ENCODE measurements at places on chromosomes 2 and 18.

DNA sequence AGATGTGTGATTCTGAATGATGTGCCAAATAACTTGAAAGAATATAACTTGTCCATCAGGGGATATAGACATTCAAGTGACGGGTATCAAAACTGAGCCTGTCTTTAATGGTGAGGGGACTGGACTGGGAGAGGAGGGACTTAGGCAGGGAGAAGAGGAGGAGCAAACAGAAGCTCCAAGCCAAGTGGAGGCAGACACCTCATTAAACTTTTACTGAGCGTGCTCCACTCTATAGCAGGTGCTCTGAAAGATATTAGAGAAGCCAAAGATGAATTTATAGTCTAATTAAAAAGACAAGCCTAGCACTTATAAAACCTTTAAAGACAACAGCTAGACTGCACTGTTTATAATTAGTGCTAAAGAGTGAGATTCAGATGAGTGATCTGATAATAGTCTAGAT lies 47.7 kb upstream of the SMAD2 start:
- no peak for DNase-seq

GRCh38 chr2:234932591-234933168 lies 19.1 kb upstream of the SH3BP4 start:
- DNase-seq, result no peak

DNA sequence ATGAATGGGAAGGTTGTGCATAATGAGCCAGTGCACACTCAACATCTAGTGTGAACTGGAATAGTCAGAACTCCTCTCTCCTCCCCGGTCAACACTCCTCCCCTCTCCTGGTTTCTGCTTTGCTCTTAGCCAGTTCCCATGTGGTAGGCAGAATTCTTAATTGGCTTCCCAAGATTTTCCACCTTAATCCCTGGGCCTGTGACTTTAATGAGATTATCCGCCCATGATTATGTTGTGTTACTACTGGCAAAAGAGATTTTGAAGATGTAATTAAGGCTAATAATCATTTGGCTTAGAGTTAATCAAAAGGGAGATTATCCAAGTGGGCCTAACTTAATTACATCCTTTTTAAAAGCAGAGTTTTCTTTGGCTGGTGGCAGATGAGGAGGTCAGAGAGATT lies 34.2 kb upstream of the REV1 start:
- no peak for DNase-seq

DNA sequence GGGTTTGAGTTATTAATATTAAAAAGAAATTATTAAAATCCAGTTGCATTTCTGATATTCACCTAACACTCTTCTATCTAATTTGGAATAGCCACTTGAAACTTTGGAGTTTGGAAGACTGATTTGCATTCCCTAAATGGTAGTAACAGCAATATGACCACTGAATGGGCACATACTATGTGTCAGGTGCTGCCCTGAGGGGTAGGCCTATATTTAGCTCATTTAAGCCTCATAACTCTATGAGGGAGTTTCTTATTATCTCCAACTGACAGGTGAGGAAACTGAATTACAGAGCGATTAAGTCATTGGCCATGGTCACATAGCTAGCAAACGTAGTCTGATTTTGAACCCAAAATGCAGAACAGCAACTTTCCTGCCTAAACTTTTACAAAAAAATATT lies 77.3 kb downstream of the VWA3B start:
- no peak for DNase-seq

DNA sequence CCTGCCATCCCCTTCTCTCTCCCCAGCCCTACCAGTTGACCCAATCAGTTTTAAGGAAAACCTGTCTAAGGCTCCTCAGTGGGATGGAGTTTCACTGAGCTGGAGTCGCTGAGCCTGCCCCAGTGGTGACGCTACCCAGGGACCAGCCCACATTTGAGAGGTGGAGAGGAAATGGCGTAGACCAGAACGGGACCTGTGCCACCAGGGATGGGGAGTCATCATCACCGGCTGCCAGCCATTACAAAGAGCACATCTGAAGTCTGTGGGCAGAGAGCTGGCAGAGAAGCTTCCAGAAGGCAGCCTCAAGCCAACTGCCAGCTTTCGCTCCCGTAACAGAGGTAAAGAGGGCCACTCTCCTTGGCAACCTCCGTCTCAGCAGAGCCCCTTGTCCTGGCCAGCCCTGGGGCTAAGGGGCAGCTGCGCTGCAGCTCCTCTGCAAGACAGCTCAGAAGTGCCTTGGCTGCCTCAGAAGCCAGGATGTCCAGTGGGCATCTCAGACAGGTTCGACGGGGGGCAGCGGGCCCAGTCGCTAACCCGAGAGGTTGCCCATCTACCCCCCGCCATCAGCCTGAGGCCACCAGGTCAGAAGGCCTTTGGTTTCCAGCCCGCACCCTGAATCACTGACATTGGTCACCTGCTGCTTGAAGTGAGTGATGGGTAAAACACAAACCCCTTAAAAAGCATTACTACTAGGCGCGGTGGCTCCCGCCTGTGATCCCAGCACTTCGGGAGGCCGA lies 15.4 kb downstream of the SDC1 start:
- no peak for DNase-seq

- DNase-seq, result no peak
Measured at GRCh38 chr2:237196866-237197618, 111.4 kb downstream of the COPS8 start.

DNA sequence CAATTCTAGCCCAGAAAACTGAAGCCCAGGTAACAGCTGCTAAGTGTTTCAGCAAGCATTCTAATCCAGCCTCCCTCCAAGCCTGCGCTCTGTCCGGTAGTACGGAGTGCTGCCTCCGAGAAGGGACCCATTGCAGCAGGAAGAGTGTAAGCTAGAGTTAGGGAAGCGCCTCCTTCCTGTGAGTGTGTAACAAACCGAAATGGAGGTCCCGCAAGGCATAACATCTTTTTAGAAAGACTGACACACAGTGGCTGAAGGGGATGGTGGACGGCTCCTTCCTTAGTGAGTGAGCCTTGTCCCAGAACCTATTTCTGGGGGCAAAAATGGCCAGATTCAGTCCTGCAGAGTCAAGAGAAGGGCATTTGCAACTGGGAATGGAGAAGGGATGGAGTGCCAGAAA lies 12.2 kb downstream of the PKDCC start:
- DNase-seq, result no peak

DNA sequence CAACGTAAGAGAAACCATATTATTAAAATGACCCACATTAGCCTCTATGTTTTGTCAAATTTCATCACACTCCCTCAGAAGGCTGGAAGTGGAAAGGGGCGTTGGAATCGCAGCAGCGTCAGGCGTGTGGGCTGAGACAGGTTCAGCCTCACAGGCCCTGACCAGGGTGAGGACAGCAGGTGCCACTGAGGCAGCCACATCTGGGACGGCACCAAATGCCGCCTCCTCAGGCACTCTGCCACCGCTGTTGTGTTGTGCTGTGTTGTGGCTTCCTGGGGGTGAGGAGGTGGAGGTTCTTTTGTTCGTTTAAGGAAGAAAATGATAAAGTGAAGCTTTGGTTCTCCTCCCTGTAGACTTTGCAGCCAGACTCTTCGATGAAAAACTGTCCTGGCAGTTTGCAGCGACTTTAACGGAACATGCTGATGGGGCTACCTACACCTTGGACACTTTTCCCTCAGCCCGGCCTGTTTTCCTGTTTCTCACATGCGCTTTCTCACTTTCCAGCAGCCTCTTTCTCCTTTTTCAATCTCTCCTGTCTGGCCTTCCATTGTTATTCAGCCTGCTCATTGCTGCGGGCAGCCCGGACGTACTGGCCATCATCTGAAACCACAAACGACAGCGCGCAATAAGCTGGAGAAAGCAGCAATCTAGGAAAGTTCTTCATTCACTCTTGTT lies 44.9 kb upstream of the SALL3 start:
- no peak for DNase-seq

- no peak for DNase-seq
Measured at GRCh38 chr2:229129738-229130371, 141.2 kb downstream of the PID1 start.

All from heart right ventricle (tissue), 16 donors.